ENCODE measurements at places on chromosomes 1 and 21.

- DNase-seq = peak; percentile 10
Measured at GRCh38 chr1:174258148-174258550, 98.8 kb downstream of the RABGAP1L start.

DNA sequence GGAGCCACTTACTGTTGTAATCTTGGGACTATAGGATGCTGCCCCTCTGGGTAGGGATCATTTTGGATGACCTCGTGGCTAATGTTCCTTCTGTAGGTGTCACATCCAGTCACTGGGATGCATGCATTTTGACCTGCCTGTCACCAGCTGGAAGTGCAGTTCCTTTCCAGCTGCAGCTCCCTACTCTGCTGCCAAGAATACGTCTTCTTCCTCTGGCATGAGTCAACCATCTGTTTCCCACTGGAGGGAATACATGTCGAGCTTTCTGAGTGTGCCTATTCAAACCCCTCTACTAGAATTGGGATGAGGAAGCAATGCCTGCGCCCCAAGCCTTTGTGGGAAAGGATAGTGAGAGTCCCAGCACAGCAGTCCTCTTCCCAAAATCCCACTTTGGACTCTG lies 415.5 kb upstream of the ADAMTS5 start:
- no peak for DNase-seq

DNA sequence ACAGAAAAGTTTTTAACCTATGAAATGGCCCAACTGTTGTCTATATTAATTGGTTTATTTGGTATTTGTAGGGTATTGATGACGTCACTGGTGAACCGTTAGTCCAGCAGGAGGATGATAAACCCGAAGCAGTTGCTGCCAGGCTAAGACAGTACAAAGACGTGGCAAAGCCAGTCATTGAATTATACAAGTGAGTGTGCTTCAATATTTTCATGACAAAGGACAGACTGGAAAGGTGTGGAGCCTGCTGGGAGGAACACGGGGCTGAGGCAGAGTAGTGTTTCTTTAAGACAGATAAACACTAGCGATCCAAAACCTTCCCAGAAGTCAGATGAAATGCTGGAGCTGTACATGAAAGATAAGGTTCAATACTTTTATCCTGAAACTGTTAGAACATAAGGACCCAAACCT lies 76.7 kb downstream of the AK4 start:
- DNase-seq = no peak

- no peak for DNase-seq
Measured at GRCh38 chr1:155120253-155120652, 7.4 kb upstream of the EFNA1 start.

GRCh38 chr1:25557543-25557942 lies 14.1 kb downstream of the LDLRAP1 start:
- no peak for DNase-seq

DNA sequence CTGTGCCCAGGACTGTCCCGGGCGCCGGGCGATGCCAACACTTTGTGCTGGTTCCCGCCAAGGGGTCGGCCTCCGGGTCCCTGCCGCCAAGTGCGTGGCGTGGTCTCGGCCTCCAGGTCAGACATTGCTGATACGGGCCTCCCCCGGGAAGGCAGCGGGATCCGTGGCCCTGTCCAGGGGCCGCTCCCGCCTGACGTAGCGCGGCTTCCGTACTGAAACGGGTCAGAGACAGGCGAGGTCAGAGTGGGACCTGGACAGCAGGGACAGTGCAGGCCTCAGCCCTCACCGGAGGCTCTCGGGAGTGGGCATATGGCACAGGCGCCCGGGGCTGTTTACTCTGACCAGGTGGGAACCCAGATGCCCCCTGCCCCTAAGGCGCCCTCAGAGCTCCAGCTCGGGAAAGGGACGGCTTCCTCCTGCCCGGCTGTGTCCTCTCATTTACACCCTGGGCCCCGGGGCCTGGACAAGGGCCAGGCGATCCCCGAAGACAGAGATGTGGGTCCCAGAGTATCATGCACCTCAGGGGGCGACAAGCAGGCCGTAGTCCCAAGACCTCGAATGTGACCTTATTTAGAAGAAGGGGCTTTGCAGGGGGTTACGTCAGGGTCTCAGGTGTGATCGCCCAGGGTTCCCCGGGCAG lies 8.8 kb upstream of the RNF223 start:
- DNase-seq = no peak

- no peak for DNase-seq
Measured at GRCh38 chr1:154741741-154742495, 128.2 kb downstream of the KCNN3 start.

GRCh38 chr1:88730995-88731394 lies 46.9 kb downstream of the PKN2 start:
- DNase-seq = no peak

DNA sequence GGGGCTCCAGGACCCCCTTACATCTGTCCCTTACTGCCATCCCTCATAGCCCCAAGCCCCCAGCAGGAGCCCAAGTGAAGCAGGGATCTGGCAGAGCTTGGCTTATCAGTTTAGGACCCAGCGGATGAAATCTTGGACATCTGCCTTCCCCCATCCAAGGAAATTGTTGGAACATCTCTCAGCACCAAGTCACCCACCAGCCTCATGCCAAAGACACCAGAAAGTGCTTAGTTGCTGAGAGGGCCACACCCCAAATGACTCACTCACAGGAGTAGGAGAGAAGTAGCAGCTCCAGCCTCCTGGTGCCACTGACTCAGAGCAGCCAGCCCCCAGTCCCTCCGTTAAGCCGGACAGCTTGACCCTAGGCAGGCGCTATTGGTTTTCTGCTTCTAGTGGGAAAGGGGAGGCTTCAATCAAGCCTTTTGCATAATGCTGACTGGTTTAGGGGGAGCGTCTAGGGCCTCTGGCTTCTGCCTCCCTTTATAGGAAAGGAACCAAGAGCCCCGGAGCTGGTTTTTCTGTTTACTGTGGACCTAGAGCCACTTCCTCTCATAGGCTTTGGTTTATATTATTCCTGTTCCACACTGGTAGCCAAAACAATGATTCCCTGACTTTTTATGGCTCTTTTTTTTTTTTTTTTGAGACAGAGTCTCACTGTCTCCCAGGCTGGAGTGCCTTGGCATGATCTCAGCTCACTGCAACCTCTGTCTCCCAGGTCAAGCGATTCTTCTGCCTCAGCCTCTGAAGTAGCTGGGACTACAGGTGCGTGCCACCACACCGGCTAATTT lies 114.2 kb upstream of the IPO9 start:
- DNase-seq = no peak

DNA sequence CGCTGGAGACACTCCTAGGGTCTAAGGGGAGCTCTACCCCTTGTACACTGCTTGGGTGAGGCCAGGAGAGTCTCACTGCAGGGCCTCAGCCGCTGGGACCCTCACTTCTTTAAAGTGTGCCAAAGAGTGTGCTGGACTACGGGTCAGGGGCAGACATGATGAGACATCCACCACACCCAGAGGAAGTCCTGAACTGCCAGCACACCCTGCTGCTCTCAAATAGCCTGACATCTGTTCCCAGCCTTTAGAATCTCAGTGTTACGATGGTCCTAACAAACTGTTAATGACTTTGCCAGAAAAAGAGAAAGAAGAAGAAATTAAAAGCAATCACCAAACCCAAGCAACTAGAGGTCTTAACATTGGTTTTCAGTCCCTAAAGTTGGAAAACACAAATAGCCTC lies 49.0 kb downstream of the MRPL37 start:
- no peak for DNase-seq

- no peak for DNase-seq
Measured at GRCh38 chr1:33021567-33022431, 14.9 kb downstream of the AK2 start.

- no peak for DNase-seq
Measured at GRCh38 chr1:114130846-114131525, 22.7 kb downstream of the SYT6 start.

- DNase-seq = no peak
Measured at GRCh38 chr1:3750741-3751140, 1.5 kb upstream of the CCDC27 start.

- no peak for DNase-seq
Measured at GRCh38 chr1:195664628-195665027, 943.6 kb downstream of the KCNT2 start.

GRCh38 chr1:107865627-107866026 lies 99.4 kb downstream of the VAV3 start:
- no peak for DNase-seq

DNA sequence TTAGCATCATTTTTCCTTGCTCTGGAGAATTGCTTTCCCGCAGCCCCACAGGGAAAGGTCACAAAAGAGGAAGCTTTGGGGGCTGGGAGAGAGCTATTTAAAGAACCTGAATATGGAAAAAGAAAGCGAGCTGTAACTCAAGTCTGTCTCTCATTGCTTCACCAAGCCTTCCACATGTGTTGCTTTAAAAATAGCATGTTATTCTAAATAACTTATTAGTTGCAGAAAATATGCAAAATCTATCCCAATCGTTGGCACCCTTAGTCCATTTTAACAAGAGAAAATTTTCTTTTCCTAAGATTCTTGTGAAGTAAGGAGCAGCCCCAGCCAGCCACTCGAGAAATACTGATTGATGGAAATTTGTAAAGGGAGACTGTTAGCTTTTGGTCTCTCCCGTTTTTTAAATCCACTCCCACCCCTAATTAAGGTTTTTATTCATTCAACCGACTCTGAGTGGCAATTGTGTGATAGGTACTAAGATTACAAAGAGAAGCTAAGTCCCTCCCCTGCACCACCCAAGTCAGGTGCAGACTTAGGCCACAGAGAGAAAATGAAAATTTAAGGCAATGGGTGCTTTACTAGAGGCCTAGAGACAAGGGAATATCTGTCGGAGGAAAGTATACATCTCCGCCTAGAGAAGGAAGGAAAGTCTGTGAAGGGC lies 802 bp downstream of the CYP4X1 start:
- no peak for DNase-seq

GRCh38 chr1:243482141-243483022 lies 226.5 kb downstream of the SDCCAG8 start:
- DNase-seq = no peak

- no peak for DNase-seq
Measured at GRCh38 chr1:45669379-45669778, 17.0 kb downstream of the GPBP1L1 start.

Data from T-helper 2 cell treated with Interferon-gamma antibody and Interleukin-4, amounts not matched to agents 5 μg/mL and 100 μg/mL, for 36 hours (primary cell).